ENCODE measurements at places on chromosomes 7 and 10.

DNA sequence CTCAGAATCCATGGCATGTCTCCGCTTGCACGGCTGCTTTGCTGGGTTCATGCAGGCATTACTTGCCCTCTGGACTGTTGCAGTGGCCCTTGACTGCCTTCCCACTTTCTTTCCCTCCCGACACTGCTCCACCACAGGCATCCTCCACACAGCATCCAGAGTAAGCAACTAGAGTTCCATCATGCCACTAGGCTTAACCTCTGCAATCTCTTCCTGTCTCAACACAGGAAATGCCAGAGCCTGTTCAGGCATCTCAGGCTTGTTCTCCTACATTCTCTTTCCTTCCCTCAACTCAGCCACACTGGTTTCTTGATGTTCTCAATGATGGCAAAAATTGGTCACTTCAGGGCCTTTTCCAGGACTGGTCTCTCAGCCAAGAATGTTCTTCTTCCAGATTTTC, 284.5 kb upstream of the KLF6 start:
- DNase-seq = no peak

GRCh38 chr7:26101361-26102151, 50.4 kb upstream of the NFE2L3 start:
- DNase-seq = peak; percentile 51

- DNase-seq = no peak
Observed at GRCh38 chr10:70125918-70126552, 6.6 kb downstream of the AIFM2 start.

- DNase-seq = no peak
Observed at GRCh38 chr7:42878303-42878702, 33.6 kb downstream of the C7orf25 start.

- DNase-seq = no peak
Observed at GRCh38 chr10:68594405-68594804, 34.3 kb downstream of the TET1 start.

DNA sequence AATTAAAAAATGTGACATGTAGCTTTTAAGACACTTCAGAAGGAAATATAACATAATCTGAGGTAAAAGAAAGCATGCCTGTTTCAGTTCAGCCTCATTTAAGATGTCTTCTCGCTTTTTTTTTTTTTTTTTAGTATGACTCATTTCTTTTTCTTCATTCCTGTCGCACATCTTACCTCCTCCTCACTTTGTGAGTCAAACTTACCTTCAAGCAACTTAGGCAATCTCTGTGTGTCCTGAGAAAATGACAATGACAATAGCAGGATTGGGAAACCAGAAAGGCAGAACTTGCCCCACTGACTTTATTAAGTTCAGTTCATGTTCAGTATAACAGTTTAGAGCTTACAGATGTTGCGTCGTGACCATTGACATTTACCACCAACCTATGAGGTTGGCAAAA, 7.7 kb downstream of the PTN start:
- no peak for DNase-seq

- no peak for DNase-seq
Observed at GRCh38 chr7:8597565-8597964, 164.2 kb downstream of the NXPH1 start.

DNA sequence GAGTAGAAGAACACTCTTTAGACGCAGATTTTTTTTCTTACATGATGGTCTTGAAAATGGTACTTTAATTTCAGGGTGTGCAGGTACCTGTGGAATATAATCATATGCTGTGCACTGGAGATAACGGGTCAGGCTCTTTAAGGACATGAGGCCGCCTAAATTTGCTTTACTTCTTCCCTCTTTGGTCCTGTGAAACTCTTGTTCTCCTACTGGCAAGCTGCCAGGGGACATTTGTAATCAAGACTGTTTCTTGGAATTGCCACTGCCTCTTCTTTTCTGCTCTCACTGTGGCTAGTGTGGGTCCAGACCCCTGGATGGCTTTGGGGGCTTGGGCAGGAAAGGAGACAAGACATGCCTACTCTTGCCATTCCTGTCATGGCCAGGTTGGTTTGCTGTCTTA, 146.0 kb downstream of the SND1 start:
- DNase-seq = no peak

GRCh38 chr7:46490406-46490805, 569.3 kb upstream of the IGFBP3 start:
- no peak for DNase-seq

- no peak for DNase-seq
Observed at GRCh38 chr10:13404791-13405190, 56.7 kb upstream of the SEPHS1 start.

DNA sequence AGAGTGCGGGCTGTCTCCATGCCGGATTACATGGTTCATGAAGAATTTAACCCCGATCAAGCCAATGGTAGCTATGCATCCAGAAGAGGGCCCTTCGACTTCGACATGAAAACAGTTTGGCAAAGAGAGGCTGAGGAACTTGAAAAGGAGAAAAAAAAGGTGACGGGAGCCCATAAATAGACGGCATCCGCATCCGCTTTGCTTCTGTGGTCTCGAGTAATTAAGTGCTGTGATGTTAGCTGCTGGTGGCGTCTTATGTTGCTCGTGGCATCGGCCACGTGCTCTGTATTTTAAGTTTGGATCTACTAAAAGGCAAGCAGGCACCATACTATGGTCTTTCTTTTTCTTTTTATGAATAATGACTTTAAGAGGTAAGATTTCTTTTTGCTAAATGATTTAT, 11.1 kb downstream of the C7orf57 start:
- DNase-seq = no peak

DNA sequence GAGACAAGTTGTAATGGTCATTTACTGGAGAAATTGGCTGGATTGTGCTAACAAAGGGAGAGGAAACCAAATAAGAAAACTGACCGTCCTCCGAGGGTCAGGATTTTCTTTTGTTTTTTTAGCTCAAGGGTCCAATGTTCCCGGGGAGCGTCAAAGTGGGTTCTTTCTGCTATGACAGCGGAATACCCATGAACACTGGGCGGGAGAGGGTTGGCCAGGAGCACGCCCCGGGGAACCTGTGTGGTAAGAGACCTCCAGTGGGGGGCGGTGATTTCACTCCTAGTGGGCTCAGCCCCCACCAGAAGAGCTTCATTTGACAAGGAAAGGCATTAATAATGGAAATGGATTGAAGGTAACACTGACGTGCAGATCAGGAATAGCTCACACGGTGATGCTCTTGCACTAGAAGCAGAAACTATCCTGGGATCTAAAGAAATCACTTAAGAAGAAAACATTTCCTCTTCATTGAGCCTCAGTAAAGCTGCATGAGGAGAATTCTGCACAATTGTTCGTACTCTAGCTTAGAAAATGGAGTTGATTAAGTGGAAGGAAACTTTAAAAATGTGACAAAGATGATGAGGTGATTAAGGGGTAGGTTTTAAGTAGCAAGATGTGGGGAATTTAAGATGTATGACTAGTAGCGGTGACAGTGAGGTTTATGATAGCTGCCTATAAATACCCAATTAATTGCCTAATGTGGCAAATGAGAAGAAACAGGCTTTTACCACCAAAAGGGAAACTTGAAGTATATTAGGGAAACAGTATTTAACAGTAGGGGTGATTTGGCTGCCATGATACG, 627.2 kb downstream of the SUGCT start:
- DNase-seq = no peak

GRCh38 chr10:122557516-122557915, 3.0 kb upstream of the DMBT1 start:
- no peak for DNase-seq

DNA sequence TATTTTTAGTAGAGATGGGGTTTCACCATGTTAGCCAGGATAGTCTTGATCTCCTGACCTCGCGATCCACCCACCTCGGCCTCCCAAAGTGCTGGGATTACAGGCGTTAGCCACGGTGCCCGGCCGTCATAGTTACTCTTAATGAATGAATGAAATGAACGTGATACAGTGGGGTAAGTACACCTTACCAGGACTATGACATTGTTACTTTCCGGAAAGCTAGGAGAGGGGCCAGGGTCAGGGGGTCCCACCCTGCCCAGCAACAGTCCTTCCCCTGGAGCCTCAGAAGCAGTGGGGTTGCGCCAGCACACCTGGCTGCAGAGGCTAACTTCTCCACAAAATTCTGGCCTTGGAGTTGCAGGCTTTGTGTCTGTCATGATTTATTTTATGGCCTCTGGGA, 21.4 kb downstream of the VSTM4 start:
- DNase-seq = no peak
